ENCODE measurements at places on chromosomes 6 and 20.

DNA sequence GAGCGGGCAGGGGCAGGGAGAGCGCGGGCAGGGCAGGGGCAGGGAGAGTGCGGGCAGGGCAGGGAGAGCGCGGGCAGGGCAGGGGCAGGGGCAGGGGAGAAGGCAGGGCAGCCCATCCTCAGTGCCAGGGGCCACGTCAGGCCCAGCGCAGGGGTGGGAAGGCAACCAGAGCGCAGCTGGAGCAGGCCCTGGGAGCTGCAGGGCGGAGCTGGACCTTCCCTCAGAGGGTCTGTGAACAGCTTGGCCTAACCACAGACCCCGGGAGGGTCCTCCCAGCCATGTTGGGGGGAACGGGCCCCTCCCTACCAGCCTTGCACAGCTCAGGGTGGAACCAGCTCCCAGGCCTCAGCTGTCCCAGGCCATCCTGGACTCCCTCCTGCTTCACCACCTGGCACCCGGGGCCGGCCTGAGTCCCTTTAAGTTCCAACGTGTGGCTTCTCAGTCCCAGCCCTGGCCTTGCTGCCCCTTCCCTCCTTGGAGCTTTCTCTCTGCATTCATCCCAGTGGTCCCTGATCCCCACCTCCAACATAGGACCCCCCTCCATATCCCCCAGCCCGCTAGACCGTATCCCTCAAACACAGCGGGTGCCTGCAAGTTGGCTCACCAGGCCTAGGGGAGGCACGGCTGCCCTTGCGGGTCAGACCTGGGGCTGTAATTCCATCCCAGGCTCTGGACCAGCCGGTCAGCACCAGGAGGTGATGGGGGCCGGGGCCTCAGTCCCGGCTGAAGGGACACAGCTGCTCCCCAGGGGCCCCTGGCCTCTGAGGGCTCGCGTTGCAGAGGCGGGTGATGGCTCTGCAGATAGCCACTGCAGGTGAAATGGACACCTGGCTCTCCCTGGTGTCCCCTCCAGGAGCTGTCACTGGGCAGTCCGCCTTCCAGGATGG is 5.6 kb upstream of the ZBTB46 start:
- DNase-seq = peak; percentile 74

DNA sequence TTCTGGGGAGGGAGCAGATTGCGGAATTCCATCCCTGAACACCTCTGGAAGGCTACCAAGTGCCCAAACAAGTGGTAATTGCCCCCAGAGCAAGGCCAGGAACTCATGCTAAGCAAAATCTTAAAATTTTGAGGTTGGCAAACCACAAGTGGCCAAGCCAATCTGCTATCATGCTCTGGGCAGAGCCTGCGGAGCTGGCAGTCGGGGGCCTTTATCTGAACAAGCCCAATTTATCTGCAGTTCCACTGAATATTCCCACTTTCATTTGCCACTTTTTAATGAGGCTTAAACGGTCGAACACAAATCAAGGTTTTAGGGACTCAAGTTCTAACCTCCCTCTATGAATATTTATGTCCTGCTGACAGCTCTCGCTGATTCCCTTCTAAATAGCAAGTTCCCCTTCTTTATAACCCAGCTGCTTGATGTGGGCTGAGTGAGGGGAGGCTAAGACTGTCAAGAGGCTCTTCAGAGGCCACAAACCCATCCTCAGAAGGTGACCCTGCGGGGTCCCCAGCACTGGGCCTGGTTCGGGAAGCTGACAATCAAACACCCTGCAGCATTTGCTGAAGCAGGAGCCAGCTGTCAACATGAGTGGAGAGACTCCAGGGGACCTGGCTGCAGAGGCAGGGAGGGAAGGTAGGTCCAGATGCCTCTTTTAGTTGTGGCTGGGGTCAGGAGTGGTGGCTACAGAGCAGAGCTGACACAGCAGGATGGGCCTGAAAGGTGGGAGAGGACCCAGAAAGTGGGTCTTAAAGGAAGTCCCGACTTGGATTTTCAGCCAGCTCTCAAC is 11.9 kb downstream of the CCDC167 start:
- DNase-seq = no peak

DNA sequence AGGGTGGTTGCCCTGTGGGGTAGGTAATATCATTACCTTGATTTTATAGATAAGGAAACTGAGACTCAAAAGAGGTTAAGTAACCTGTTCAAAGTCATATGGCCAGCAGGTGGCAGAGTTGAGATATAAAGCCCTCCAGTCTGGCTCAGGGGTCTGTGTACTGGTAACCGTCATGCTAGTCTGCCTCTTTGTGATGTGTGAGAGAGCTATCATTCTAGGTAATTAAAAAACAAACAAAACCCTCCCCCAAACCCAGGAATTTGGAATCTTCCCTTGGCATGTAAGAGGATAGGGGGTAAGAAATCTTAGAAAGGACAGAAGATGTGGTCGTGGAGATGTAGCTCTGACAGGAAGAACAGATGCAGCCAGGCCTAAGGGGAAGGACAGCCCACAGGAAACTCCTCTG is 206.0 kb downstream of the CDC5L start:
- DNase-seq = peak; percentile 42

- no peak for DNase-seq
These were observed 31.8 kb upstream of the NT5E start for GRCh38 chr6:85418059-85418458.

- DNase-seq = no peak
These were observed 4.0 kb downstream of the PKIG start for GRCh38 chr20:44586289-44586911.

GRCh38 chr6:48036316-48036715 is 74.7 kb downstream of the PTCHD4 start:
- DNase-seq = no peak

DNA sequence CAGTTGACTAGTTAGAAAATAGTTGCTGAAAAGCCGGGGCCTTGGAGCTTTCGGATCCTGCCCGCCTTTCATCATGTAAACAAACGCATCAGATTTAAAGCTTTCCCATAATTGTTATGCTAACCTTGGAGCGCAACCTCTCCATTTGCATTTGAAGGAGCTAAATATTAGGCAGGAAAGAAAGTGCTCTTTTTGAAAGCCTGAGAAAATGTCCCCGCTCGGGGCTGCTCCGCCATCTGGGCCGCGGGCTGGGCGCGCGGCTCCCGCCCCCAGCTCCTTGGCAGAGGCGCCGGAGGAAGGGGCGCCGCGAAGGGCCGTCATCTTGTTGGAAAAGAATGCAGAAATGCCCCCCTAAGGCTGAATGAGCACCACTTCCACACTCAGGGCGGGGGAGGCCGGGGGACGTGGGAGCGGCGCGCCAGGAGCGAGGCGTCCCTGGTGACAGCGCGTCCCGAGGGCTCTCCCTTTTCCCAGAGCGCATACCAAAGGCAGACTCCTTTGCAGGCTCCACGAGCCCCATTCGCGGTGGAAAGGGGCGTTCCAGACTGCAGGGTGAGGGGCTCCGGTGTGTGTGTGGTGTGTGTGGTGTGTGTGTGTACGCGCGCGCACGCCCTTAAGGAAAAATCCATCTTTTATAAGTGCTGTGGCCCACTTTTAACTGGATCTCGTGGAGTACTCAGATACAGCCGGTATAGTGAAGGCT is 145.6 kb upstream of the ID4 start:
- peak; percentile 13 for DNase-seq

GRCh38 chr20:54938707-54939106 is 463.3 kb downstream of the DOK5 start:
- DNase-seq = no peak

- DNase-seq = no peak
These were observed 248.3 kb downstream of the GRM1 start for GRCh38 chr6:146277142-146277541.

DNA sequence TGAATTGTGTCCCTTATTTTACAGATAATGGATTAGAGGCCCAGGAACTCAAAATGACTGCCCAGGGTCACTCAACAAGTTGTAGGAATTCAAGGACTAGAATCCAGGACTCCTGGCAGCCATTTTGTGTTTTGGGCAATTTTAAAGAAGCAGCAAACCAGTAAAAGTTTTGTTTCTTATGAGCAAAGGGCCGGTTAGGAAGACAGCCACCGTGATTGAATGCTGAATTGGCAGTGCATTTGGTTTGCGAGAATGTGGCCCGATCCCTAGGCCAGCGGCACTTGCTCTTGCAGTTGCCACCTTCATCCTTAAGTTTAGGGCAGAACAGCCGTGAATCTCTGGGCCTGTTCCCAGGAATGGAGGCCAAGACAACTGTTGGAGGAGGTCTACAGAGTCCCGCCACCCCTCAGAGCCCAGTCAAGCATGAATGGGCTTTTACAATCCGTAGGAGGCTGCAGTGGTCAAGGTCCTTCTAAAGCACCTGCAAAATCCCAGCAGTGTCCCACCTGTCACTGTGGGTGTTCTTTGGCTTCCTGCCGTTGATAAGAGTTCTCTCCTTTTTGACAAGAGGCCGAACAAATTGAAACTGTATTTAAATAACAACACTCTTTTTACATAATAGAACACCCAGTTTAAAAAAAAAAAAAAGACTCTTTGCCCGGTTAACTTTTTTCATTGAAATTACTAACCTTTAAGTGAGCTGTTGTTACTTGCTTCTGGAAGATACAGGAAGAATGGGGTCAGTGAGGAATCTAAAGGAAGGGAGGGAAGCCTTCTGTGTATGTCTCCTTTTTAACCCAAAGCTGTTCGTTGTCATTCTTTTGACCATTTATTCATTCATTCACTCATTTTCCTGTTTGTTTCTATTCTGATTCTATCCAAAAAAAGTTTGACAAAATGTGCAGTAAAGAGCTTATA is 68.7 kb downstream of the PHACTR2 start:
- no peak for DNase-seq

DNA sequence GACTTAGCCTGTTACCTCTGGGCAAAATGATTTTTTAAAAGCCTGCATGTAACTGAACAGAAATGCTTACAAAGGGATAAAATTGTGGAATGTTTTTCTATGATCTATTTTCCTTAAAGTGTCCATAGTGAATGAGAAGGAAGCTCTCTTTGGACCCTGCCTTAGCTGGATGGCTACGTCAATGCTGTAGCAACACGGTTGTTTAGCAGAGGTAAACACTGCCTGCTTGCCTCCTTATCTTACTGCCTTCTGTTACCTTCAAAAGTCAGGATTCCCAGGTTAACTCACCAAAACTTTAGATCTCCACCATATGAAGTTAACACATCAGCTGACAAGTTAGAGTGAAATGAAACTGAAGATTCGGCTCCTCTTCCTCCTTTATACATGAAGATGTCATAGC is 402.6 kb downstream of the SAMD5 start:
- no peak for DNase-seq

- DNase-seq = no peak
These were observed 79.8 kb upstream of the TRDN start for GRCh38 chr6:123716506-123716905.

- DNase-seq = no peak
These were observed 1.4 kb downstream of the ZNF512B start for GRCh38 chr20:63968136-63968927.

DNA sequence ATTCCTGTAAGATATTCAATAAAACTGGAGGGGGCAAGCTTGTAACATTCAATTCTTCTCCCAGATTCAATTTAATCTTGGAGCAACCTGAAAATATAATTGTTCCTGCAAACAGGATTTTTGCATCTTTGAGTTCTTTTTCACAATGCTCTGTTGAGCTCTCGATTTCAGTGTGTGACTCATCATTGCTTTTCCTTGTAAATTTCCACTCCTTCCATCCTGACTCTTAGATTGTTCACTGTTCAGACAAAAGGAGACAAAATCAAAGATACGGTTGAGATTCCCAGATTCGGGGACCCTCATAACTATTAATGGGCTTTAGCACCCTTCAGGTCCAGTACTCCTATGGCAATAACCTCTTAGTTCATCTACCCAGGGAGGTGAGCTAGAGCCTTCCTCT is 571.9 kb upstream of the CHD6 start:
- no peak for DNase-seq

GRCh38 chr6:36967757-36968156 is 13.2 kb downstream of the PI16 start:
- DNase-seq = no peak

- DNase-seq = no peak
These were observed 110.4 kb downstream of the SYCP2 start for GRCh38 chr20:59823030-59823423.

GRCh38 chr6:151239603-151240035 is at the start of gene AKAP12:
AKAP12 (plus strand) TSS chr6:151239967; CDS start chr6:151240563, 596 bp downstream.
- DNase-seq = peak; percentile 81

DNA sequence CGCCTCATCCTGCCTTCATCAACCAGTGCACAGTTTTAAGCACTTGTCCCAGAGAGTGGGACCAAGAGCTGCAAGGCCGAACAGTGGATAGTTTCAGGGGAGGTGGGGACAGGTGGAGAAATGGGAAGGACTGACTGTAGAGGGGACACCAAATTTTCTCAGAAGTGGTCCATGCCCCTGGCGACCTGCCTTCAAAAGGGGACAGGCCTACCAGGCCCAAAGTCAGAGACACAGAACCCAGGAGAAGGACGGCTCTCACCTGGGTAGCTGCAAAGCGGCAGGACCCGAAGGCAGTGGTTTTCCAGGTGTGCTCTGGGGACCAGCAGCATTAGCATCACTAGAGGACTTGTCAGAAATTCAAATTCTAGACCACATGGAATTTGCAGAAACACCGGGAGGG is 5.8 kb downstream of the TFEB start:
- DNase-seq = no peak

DNA sequence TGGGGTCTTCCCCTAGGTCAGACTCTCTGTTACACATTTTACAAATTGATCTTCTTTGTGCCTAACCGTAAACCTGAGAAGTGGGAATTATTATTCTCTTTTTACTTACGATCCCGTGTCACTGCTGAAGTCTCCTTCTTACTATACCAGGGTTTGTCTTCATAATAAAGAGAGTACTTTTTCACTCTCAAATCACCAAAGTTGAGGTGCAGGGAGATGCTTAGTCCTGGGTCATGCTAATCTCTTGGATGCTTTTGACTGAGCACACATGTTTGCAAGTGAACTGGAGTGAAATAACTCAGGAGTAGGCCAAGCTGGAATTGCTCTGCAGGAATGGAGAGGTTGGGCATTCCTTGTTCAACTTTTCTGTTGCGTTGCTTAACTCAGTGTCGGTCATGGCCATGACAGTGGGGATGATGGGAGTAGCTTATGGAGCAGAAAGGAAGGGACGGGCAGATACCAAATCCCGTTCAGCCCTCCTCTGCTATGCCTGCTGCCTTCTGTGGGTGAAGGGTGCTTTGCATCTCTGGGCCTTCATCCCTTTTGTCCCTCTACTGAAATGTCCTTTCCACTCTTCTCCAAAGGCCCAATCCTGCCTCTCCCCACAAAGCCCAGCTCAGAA is 15.2 kb upstream of the TAGAP start:
- DNase-seq = no peak

DNA sequence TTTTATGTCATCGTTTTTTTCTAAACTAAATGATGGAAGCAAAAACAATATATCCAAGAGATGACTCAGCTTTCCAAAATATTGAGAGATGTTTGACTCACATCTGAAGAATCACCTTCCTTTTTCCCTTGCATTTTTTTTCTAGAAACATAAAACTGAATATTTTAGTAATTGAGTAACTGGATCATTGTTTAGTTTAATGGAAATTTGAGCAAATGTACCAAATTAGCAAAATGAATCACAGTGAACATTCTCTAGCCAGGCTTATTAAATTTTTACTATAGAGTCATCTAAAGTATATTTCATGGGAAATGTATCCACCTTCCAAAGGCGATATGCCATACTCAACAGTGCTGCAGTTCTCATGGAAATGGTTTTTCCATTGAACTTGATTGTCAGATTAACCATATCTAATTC is 145.5 kb downstream of the TENT5A start:
- no peak for DNase-seq

- DNase-seq = no peak
These were observed 160.0 kb upstream of the PLN start for GRCh38 chr6:118387921-118388701.

- DNase-seq = no peak
These were observed 76.5 kb upstream of the TOP1 start for GRCh38 chr20:40952136-40952535.

All from cerebellar cortex (tissue), 1 donor.